ENCODE measurements at places on chromosomes 3 and 15.

DNA sequence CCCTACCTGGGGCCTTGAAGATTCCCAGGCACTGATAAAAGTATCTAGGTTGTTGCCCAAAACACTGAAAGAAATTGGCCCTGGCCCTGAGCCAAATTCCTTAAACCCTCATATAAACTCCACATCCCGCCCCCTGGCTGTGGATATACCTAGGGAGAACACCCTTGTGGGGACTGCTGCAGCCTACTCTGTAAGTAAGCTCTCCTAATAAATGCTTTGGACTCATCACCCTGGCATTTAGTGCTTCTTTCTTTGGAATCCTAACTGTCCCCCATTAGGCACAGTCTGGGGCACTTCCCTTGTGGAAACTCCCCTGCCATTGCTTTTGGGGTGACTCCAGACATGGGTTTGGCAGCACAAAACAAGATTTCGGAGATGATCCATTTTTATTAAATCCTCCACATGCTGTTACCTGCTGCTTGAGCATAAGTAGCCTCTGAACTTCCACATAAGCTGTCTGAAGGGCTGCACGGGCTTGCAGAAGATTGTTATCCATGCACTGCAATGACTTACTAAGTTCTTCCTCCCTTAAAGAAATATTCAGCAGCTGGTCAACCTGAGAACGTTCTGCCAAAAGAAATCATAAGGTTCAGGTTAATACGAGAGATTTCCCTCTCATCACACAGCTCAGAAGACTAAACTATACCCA is 46.4 kb downstream of the ZNF106 start:
- no peak for DNase-seq

DNA sequence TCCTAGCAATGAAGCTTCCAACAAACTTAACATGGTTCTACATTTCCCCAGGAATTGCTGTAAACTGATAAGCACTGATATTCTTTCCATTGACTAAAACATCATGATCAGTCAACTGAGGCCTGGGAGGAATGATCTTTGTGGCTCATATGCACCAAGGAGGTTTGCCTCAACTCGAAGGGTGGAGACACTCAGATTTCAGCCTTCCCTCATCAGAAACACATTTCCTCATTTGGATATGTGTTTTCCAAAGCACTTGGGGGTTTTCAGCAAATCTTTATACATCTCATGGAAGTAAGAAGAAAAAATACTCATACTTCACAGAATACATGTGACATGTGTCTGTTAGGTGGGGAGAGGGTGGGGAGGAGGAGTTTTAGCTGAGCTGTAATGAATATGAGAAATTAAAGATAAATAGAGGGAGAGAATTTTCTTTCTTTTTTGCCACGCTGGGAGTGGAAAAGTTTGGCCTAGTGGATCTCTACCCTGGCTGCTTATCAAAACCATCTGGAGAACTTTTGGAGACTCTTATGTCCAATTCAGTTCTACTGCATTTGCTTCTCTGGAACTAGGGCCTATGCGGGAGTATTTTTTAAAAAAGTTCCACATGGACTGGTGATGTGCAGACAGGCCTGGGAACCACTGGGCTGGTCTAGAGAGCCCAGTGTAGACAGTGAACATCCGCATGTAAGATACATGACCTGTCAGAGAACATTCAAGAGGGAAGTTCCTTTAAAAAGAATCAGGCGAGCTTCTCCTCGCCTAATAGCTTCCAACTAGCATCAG is 301.0 kb upstream of the ICE2 start:
- DNase-seq, result no peak

DNA sequence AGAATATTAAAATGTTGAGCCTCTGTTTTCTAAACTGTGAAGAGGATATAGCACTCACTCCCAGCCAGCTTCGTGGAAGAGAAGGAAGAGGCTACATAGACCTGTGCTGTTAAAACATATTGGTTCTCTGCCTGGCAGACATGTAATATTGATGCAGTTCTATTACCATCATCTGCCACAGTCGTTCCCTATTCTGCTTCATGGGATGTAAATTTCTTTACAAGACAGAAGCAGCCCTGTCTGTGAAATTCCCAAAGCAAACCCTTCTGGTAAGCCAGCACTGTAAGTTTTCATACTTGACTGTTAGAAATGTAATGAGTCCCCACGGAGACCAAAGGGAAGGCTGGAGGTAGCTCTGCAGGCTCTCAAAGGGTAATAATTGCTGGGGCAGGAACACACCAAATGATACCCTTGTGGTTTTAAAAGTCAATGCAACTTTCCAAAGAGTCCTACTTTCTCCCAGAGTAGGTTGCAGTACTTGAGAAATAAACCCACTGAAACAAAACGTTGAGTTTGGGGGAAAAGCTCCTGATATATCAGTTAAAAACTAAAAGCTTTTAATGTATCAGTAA is 129.9 kb upstream of the HES1 start:
- DNase-seq, result no peak

DNA sequence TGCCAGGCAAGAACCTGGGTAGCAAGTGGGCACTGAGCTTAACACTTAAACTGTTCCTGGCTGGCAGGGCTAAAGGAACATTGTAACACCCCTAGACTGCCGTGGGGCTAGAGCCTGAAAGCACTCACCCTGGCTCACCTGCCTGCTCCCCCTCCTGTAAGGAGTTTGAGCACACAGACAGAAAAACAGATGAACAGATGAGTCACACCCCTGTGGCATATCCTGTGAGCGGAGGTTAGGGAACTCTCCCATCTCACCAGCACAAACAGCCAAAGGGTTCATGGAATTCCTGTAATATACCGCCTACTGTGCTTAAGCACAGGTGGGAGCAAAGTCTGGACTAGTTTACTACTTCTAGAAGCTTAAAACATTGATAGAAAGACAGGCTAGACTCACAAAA is 300.1 kb downstream of the ROBO1 start:
- DNase-seq, result no peak

GRCh38 chr15:92385096-92385495 is 8.6 kb upstream of the ST8SIA2 start:
- DNase-seq, result no peak

- DNase-seq, result no peak
These were observed 85.5 kb downstream of the SSR3 start for GRCh38 chr3:156469456-156469855.

GRCh38 chr3:32551087-32551486 is 19.6 kb downstream of the DYNC1LI1 start:
- DNase-seq, result peak; percentile 27

DNA sequence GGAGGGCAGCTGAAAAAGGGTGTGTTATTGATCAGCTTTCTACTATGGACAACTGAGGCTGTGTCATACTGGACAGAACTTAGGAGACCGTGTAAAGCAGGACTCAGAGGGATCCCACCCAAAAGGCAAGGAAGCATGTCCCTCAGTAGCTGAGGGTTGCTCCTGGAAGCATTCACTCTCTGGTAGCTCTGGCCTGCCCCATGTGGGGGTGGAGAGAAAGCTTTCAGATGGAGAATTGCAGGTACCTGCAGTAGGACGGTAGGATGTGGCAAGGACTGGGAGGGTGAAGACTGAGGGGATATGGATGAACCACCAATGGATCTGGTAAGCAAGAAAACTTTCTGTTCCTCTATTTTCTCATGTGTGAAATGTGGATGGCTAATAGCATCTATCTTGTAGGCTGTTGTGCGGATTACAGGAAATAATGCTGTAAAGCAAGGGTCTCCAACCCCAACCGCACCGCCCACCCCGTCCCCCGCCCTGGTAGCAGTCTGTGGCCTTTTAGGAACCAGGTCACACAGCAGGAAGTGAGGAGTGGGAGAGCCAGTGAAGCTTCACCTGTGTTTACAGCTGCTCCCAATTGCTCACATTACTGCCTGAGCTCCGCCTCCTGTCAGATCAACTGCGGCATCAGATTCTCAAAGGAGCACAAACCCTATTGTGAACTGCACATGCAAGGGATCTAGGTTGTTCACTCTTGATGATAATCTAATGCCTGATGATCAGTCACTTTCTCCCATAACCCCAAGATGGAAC is 157.7 kb upstream of the PROK2 start:
- no peak for DNase-seq

- DNase-seq, result no peak
These were observed 76.8 kb downstream of the NPAP1 start for GRCh38 chr15:24752354-24752753.

- DNase-seq, result no peak
These were observed 17.4 kb upstream of the SECISBP2L start for GRCh38 chr15:49063402-49064280.

All from NAMALWA (cell line).